Frontal cortex (tissue), 4 donors: ENCODE measurements at places on chromosomes 1 and 21.

- no peak for DNase-seq
These were observed 325.9 kb upstream of the AJAP1 start for GRCh38 chr1:4328402-4329071.

DNA sequence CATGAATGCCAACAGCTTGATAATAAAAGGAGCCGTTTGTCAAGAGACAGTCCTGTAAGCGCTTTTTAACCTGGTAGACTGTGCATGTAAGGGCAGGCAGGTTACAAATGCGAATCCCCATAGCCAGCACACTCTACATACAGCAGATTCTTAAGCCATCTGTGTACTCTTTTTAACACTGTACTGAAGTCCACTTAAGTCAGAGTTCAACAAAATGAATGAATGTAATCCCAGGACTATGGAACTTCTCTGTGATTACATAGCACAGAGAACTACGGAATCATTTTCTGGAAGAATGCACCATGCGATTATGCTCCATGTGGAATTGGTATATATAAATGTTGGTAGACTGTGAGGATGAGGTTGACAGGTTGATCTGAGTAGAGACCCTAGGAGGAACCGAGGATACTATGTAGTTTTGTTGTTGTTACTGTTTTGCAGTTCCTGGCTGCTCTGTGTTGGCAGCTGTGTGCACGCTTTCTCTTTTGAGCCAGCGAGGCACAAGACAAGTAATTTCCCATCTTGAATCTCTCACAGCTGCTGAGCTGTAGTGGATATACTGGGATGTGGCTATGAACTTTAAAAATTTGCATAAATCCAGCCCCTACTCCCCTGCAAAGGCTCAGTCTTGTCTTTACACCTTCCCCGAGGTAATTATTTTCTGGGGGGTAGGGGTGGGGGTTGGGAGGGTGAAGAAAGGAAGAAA lies 21.9 kb downstream of the LRRC8D start:
- no peak for DNase-seq

- DNase-seq, result peak; percentile 67
These were observed 50.5 kb upstream of the PPP2R5A start for GRCh38 chr1:212234431-212235395.

DNA sequence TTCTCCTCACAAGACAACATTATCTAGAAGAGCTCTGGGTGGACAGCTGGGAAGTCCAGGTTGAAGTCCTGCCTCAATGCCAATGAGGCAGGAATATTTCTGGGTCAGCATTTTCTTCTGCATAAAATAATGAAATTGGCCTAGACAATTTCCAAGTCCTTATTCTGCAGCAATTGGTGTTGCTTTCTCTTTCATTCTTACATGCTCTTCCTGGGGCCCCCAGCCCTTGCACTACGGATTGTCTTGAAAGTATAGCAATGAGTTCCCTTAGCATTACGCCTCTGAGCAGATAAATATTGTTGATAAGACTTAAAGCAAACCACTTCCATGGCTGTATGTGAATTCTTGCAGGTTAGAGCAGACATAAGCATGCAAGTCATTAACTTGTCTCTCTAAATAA lies 188.5 kb downstream of the TGFBR3 start:
- no peak for DNase-seq

DNA sequence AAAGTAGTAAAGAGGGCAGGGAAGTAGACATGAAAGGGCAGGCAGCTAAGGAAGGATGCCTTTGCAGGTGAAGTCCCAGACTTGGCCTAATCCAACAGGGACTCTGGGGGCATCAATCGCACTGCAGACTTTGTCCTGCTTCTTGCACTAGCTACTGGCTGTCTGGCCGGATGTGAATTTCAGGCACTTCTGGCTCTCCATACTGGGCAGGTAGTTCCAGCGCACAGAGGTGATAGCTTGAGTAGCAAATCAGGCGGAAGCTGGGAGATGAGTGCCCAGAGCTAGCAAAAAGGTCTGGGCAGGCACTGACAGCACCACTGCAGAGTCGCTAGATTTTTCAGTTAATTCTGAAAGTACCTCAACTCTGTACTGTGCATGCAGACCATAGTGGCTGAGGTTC lies 997 bp downstream of the RSPH1 start:
- no peak for DNase-seq

DNA sequence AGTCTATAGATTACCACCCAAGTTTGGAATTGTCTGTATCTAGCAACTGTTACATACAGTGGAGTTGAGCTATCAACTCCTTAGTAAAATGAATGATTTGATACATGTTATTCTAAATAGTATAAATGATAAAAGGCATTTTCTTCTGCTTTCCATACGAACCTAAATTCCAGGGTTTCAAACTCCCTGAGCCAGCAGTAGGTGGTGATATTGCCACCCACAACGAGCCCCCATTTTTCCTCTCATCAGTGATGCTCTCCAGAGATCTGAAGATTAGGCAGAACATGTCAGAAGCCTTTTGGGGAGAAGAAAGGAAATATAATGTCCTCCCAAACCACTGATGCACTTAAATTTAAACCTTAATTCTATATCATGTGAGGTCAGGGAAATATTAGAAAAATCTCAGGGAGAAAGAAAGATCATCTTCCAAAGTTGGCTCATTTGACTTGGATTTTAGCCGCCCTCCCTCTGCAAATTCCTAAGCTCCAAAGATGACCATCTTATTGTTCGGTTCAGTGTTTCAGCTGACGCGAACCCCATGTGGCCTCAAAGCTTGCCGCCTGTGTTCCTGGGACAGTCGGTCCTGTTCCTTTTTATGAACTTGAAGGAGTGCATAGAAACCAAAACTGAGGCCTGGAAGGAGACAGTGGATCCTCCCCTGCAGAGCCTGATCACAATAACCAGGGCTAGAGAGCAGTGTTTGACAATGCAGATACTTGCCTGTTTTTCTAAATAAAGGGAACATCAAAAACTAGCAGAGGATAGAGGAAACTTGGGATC lies 2.3 kb downstream of the EVA1C start:
- DNase-seq, result no peak

DNA sequence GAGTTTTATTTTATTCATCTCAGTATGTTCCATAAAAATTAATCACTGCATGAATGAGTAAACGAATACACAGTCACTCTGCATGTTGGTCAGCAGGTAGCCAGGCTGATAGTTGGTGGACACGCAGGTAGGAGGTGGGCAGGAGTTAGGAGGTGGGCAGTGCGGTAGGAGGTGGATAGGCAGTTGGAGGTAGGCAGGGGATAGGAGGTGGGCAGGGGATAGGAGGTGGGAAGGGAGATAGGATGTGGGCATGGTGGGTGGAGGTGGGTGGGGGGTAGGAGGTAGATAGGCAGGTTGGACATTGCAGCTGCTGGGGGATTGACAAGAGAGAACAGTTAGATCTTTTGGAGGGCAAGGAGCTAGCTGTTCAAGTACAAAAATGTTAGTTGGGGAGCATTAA lies 322.7 kb downstream of the PTPRU start:
- no peak for DNase-seq

GRCh38 chr1:4058706-4059105 lies 158.6 kb upstream of the C1orf174 start:
- DNase-seq, result no peak

DNA sequence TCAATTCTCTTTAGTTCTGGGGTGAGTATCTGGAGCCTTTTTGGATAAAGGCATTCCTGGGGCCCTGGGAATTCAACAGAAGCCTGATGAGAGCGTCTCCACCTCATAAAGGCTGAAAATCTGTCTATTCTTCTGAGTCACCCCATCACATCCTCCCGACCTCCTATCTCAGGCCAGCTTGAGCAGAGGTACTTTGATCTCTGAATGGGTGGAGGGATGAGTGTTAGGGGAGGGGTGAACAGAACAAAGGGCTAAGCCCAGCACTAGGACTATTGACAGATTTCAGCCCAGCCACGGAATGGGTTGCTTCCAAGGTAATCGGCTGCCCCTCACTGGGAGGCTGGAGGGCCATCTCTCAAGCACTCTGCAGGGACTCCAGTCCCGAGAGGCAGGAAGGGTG lies 2.5 kb upstream of the MYBPH start:
- DNase-seq, result no peak

DNA sequence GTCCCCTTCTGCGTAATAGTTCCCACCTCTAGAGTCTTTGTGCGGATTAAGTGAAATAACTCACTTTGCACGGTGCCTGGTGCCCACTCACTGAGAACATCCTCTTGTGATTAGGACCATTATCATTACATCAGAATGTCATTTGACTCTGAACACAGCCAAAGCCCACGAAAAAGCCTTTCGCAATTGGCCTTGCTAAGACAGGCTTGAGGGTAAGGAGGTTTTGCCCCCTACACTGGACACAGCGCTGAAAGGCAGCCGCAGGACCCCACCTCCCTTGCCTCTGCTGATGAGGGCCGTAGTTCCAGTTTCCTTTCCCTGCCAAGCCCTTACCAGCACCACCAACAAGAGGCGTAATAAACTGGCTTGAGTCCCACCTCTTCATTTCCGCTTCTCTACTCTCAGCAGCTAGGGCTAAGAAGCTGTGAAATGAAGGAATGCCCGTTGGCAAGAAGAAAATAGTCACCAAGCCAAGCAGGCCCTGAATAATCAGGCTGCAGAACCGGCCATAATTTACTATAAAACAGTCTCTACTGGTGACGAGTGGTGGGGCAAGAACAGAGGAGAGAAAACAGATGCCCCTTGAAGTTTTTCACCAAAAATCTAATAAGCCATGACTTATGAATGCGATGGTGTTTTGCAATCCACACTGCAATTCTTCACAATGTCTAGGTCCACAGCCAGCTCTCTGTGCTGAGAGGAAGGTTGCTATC lies 53.1 kb downstream of the SH3GLB1 start:
- DNase-seq, result peak; percentile 25

GRCh38 chr21:42384989-42385388 lies 10.9 kb downstream of the TMPRSS3 start:
- DNase-seq, result no peak

DNA sequence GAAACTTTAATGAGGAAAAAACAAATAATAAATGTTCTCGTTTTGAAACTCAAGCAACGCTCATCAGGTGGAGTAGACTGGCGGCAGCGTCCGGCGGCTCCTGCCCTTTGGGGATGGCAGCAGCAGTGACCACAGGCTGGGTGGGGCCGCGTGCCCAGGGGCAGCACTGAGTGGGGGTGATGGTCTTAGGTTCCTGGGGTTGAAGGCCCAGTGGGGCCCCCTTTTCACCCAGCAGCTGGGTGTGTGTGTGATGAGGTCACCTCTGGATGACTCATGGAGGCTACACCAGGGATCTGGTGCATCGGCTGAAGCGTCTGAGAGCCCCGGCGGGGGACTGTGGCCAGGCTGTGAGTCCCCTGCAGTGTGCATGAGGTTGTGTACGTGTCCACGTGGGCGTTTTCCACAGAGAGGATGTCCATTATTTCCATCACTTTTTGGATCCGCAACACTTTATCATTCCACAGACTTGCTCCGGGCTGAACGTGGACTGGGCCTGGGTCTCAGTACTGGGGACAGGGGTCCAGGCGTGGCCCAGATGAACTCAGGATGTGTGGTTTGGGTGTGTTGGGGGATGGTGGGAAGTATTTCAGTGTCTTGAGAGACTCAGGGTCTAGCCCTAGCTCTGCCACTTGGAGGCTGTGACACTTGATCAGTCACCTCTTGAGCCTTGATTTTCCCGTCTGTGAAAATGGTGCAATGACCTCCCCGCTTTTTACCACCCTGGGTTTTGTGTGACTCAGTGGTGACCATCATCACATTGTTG lies 25.6 kb downstream of the LDLRAP1 start:
- DNase-seq, result no peak

GRCh38 chr1:182709225-182709764 lies 24.9 kb upstream of the RGS8 start:
- DNase-seq, result no peak

GRCh38 chr1:161185282-161185682 lies 8.0 kb upstream of the B4GALT3 start:
- DNase-seq, result no peak

GRCh38 chr1:235741294-235741693 lies 91.7 kb upstream of the GNG4 start:
- DNase-seq, result no peak

GRCh38 chr1:14265495-14265894 lies 333.0 kb upstream of the KAZN start:
- DNase-seq, result no peak

GRCh38 chr1:53091841-53092645 lies 30.0 kb downstream of the PODN start:
- no peak for DNase-seq

DNA sequence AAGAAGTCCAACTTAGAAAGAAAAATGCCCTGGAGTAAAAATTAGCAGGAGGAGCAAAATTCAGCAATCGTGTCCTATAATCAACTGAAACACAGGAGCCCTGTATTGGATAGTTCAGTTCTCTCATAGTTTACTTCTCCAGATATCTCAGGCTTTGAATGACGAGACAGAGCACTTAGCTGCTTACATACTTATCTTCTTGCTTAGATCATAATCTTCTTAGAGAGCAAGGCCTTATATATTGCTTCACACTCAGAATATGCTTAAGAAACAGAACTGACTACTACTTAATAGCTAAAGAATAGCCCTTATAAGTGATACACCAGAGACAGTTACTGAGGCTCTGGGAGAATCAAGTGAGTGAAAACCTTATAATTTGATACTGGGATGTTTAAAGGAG lies 38.9 kb downstream of the TOR3A start:
- no peak for DNase-seq

GRCh38 chr1:30909365-30910068 lies 959 bp upstream of the SDC3 start:
- no peak for DNase-seq

DNA sequence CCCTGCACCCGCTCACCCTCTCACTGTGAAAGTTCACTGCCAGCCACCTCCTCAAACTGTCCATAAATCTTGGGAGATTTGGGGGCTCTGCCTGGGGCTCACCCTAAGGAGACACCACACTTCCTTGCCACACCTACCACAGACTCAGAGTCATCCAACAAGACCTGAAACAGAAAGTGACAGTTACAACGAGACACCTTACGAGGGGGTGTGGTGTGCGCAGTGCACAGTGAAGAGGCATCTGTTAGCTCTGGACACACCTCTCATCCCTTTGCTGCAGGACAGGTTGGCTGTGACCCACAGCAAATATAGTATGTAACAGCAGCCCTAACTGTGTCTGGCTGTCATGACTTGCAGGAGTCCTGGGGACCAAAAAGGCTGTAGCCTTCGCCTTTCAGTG lies 190.2 kb downstream of the NR5A2 start:
- no peak for DNase-seq

- peak; percentile 56 for DNase-seq
These were observed 5.1 kb downstream of the TMEM201 start for GRCh38 chr1:9593492-9594465.

DNA sequence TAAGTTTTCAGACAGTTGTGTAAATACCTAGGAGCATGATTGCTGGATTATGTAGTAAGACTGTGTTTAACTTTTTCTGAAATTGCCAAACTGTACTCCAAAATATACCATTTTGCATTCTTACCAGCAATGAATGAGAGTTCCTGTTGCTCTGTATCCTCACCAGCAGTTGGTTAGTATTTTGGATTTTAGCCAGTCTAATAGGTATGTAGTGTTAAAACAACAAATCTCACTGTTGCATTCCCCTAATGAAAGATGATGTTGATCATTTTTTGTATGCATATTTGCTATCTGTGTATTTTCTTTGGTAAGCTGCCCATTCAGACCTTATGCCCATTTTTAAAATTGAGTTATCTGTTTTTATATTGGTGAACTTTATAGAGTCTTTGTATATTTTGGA lies 89.9 kb downstream of the RASAL2 start:
- no peak for DNase-seq
